Activated CD8-positive, alpha-beta memory T cell treated with anti-CD3 and anti-CD28 coated beads for 48 hours (primary cell): ENCODE measurements at places on chromosomes 16 and 17.

DNA sequence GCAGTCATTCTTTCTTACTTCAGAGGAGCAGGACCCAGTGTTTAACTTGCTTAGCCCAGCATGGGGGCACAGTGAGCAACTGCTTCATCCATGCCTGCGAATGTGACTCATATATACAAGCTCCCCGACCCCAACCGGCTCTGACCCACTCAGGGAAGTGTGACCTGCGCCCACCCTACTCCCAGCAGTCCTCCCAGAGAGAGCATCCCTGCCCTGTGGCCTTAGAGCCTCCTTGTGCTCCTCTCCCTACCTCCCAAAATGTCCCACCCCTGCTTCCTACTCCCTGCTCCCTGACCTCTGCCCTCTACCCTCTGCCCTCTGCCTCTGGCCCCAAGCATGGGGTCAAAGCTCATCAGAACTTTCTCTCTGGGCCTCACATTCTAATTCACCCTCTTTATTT, 46.9 kb upstream of the DLX4 start:
- no peak for DNase-seq

DNA sequence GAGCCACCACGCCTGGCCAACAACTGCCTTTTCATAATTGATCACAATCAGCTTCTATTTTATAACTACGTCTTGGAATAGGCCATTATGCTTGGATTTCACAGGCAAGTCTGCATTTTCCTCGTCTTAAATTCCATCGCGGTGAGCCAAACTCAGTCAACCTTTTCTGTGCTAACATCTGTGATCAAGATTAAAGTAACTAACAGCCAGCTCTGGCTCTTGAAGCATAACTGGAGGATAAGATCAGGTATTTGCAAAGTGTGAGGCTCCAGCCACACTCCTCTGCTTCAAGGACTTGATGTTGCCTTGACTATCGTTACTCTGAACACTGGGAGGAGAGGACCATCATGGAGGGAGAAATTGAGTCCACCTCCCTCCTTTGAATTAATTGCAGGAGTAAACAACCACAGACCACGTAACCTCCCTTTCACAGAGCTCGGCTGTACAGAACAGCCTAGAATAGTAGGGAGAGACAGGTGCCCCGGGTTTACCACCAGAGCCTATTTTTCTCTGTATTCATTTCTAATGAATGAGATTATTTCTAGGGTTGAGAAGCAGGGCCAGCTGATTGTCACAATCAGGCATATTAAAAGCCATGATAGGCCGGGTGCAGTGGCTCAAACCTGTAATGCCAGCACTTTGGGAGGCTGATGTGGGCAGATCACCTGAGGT, 143.0 kb downstream of the XYLT1 start:
- no peak for DNase-seq

- no peak for DNase-seq
Observed at GRCh38 chr17:42428141-42428944, 5.3 kb upstream of the CAVIN1 start.

DNA sequence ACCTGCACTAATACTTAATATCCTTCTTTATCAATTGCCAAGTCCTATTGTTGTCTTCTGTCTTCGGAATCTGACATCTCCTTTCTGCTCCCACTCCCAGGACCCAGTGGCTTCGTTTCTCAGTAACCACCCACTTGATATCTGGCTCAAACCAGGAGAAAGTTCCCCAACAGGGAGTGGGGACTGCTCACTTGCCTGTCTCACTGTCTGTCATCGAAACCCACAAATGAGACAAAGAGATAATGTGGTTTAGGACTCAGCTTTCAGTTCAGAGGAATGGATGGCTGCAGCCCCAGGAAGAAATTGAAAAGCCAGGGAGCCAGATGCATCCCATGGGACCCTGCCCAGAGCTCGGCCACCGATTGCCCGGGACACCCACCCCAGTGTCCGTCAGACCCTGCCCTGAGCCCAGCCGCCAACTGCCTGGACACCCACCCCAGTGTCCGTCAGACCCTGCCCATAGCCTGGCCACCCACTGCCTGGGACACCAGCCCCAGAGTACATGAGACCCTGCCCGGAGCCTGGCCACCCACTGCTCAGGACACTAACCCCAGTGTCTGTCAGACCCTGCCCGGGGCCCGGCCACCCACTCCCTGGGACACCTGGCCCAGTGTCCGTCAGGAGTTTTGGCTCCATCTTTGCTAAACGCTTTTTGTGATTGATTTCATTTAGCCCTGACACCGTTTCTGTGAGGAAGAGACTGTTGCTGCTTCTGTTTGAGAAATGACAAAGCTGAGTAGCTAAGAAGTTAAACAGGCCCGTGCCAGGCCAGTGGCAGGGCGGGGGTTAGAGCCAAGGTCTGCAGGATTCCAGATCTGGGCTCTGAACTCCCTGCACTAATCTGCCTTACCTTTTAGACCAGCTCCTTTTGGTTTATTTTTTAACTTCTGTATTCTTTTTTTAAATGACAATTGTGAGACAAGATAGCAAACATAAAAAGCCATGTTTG, 251.4 kb downstream of the PHKB start:
- no peak for DNase-seq

GRCh38 chr16:11506741-11507305, 79.9 kb downstream of the LITAF start:
- DNase-seq: no peak

DNA sequence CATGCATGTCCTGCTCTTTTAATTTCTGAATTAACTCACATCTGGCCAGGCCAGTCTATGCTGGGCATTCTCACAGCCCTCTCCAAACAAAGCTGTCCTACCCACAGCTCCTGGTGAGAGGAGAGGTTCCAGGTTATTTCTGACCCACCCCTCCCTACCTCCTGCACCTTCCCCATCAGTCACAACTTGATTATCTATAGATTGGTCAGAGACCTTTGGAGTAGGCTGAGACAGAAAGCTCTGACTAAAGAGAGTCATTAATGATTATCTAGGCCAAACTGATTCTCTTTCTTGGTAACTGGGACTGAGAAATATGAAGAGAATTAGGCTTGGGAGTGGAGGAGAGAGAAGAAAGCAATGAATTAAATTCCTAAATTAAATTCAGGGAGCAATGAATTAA, 1.4 kb upstream of the KRT222 start:
- no peak for DNase-seq
